ENCODE measurements at places on chromosomes 1 and 21.

- H3K4me3 ChIP-seq = no peak overlapping the region
- H3K4me1 ChIP-seq = peaks cover 2% of the 10 kb centered on the region
- H3K36me3 ChIP-seq = no peaks in the 10 kb centered on the region
- H3K27me3 ChIP-seq = no peaks in the 10 kb centered on the region
- H3K27ac ChIP-seq = no peak overlapping the region
These were observed 52.6 kb downstream of the ABCA4 start for GRCh38 chr1:94068096-94068998.

GRCh38 chr1:52579415-52579814 is 22.8 kb upstream of the GPX7 start:
- H3K27ac ChIP-seq = no peak overlapping the region
- DNase-seq = no peak
- H3K4me1 ChIP-seq = no peaks in the 10 kb centered on the region

- no peaks in the 10 kb centered on the region for H3K27me3 ChIP-seq
- H3K36me3 ChIP-seq = no peaks in the 10 kb centered on the region
- DNase-seq = no peak
- H3K4me3 ChIP-seq = no peak overlapping the region
- H3K27ac ChIP-seq = no peak overlapping the region
These were observed 55.9 kb upstream of the BTG3 start for GRCh38 chr21:17668479-17669140.

- no peaks in the 10 kb centered on the region for H3K4me1 ChIP-seq
- DNase-seq = no peak
- H3K36me3 ChIP-seq = no peaks in the 10 kb centered on the region
- peak within 1 kb of the TSS; percentile 56 for H3K4me3 ChIP-seq
These were observed at the start of gene SLC9C2 for GRCh38 chr1:173603056-173603591. TSS of gene SLC9C2 (minus strand) at chr1:173603072. CDS start at chr1:173601776, 1,296 bp downstream.

DNA sequence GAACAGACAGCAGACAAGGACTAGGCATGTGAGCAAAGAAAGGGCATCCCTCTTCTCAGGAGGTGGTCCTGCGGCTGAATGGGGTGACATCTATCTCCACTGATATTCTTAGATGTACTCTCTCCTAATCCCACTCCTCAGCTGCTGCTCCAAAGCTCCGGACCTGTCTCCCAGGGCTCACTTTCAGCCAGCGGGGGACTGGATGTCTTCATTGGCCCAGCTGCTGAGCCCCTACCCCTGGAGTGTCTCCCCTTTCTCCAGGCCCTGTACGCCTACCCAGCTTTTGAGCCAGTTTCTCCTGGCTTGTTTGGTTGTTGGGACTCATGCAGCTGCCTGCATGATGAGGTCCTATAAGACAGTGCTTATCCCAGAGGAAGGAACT is 28.8 kb upstream of the CSF1 start:
- peak; percentile 61 for DNase-seq
- no peaks in the 10 kb centered on the region for H3K27me3 ChIP-seq
- H3K4me1 ChIP-seq = peaks cover 13% of the 10 kb centered on the region
- no peak overlapping the region for H3K4me3 ChIP-seq
- no peaks in the 10 kb centered on the region for H3K36me3 ChIP-seq

- H3K4me1 ChIP-seq = no peaks in the 10 kb centered on the region
- peak overlapping the region; percentile 53 for H3K27ac ChIP-seq
- H3K4me3 ChIP-seq = no peak overlapping the region
- no peaks in the 10 kb centered on the region for H3K27me3 ChIP-seq
These were observed 28.0 kb upstream of the DIPK1A start for GRCh38 chr1:92989253-92989652.

DNA sequence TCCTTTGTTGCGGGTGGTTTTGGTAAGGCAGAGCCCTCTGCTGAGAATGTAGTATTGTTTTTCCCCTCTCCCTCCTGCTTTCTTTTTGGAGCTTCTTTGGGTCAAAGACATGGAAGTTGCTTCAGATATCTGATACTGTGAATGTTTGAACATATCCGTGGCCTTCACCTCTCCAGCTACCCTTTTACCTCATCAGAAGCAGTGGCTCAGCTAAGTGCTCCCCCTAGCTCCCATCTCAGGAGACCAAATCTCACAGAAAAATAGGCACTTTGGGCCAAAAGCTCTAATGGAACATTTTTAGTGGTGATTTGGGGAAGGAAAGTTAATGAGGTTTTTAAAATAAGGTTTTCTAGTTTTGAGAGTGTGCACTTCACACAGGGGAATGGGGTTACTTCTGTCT is 6.3 kb downstream of the TMEM200B start:
- H3K4me1 ChIP-seq = peaks cover 22% of the 10 kb centered on the region
- no peak for DNase-seq

- no peaks in the 10 kb centered on the region for H3K27me3 ChIP-seq
- H3K4me1 ChIP-seq = peaks cover 14% of the 10 kb centered on the region
- H3K4me3 ChIP-seq = peak within 1 kb of the TSS; percentile 75
- peak; percentile 55 for DNase-seq
- H3K36me3 ChIP-seq = no peaks in the 10 kb centered on the region
These were observed at the start of gene EVA1B for GRCh38 chr1:36323636-36324352. TSS of gene EVA1B (minus strand) at chr1:36323645. CDS start at chr1:36323037, 608 bp downstream.

All from ascending aorta (tissue), 2 donors.